ENCODE measurements at places on chromosomes 16 and 17.

GRCh38 chr17:20200016-20200795, 191.0 kb downstream of the SPECC1 start:
- no peak for DNase-seq

GRCh38 chr17:37787055-37787757, 42.3 kb upstream of the HNF1B start:
- no peak for DNase-seq

DNA sequence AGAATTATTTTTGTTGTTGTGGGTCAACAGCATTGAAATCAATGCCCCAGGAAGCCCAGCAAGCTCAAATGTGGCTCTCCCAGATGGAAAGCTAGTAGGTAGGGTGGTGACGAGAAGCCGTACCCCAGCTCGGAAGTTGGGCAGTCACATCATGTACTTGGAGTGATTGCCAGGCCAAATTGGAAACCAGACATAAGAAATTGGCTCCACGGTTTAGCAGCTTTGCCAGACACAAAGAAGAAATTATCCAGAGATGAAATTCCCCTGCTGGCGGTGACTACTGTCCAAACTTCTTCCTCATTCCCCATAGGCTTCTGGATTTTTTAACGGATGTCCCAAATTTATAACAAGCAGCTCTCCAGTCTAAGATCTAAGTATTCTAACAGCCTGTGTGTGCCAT, 95.9 kb downstream of the OR1D5 start:
- no peak for DNase-seq

- no peak for DNase-seq
These were observed 18.9 kb upstream of the WDR45B start for GRCh38 chr17:82666931-82667667.

DNA sequence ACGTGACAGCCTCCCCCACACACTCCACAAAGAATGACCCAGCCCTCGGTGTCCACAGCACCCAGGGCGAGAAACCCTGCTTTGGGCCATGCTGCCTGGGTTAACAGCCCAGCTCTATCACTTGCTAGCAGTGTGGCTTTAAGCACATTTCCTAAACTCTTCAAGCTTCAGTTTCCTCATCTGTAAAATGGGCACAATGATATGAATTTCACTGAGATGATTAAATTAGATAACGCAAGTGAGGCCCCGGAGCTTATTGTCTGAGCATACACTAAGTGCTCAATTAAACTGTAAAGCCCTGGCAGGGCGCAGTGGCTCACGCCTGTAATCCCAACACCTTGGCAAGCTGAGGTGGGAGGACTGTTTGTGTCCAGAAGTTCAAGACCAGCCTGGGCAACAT, 79.4 kb downstream of the LITAF start:
- no peak for DNase-seq

DNA sequence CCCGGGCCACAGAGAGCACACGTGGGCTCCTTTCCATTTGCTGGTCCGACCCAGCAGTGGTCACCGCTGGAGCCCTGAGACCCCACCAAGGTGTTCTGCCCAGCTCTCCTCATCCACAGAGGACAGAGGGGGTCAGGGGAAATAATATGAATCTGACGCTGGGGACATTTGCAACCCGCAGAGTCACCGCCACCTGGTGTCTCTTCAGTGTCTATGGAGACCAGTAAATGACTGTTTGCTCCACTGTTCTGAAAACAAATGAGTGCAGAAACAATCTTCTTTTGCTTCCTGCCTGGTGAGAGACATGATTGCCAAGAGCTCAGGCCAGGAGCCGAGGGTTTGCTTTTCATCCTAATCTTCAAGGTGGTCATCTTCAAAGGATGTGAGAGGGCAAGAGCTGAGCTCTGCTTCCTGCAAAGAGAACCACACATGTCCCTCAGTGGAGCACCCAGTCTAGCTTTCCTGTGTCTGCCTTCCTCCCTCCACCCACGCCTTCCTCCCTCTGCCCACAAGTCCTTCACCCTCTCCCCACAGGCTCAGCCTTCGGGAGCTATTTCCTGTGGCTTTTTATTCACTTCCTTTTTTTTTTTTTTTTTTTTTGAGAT, 14.7 kb upstream of the KLHDC4 start:
- DNase-seq = peak; percentile 36

DNA sequence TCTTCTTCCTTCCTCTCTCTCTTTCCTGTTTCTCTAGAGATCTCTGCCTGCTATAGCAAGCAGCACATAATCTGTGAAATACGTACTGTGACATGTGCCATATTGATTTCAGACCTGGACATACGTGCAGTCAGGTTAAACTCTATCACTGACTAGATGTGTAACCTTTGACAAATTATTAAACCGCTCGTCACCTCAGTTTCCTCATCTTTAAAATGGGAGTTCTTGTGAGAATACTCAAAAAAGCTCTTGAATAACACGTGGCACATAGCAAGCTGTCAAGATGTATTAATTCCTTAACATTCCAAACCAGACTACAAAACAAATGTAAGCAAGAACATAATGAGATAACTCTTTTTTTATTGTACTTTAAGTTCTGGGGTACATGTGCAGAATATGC, 170.0 kb downstream of the PHKB start:
- DNase-seq = no peak

DNA sequence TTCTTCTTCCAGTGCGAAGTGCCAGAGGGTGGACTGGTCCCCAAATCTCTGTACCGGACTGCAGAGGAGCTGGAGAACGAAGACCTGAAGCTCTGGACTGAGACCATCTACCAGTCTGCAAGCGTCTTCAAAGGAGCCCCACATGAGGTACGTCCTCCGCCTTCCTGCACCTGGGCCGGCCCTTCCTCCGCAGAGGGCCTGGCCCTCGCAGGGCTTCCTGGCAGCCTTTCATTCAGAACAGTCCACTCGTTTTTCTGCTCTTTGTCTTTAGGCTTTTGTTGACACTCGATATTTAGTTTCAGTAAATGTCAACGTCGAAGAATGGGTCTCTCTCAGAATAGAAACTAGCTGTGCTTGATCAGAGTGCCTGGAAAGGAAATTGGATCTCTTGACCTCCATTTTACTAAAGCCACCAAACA, 68.6 kb downstream of the SEC14L1 start:
- no peak for DNase-seq

GRCh38 chr16:5508371-5508770, 410.8 kb upstream of the EEF2KMT start:
- DNase-seq = no peak

DNA sequence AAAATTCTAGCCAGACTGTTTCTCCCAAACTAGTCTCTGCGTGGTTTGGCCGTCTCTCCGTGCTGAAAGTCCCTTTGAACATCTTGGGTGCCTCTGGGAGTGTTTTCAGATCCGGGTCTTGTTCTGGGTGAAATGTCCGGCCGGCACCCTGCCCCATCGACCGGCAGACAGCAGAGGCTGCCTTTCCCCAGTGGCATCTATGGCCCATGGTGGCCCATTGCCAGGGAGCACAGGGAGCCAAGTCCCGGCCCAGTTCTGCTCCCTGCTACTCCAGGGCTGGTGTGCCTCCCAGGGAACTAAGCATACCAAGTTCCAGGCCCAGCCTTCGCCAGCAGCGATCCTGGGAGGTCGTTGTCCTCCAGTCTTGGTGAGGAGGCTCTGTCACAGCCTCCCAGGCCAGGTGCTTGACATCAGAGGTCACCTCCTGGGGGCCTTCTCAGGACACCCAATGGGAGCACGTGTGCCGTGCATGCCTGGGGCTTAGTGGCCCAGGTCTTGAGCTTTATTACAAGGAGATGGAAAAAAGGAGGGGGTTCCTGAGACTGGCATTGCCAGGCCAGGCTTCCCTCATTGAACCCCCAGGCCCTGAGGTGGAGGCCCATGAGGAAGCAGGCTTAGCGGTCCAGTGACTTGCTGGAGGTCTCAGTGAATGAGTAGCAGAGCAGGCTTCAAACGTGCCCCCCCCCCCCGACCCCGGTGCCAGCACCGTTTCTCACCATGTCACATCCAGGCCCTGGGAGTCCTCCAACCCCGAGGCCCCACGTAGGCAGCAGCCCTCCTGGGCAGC, 54.0 kb downstream of the PGS1 start:
- no peak for DNase-seq

GRCh38 chr16:64409783-64410210, 712.1 kb downstream of the CDH11 start:
- no peak for DNase-seq

GRCh38 chr16:67801241-67801640, 5.1 kb downstream of the RANBP10 start:
- no peak for DNase-seq

DNA sequence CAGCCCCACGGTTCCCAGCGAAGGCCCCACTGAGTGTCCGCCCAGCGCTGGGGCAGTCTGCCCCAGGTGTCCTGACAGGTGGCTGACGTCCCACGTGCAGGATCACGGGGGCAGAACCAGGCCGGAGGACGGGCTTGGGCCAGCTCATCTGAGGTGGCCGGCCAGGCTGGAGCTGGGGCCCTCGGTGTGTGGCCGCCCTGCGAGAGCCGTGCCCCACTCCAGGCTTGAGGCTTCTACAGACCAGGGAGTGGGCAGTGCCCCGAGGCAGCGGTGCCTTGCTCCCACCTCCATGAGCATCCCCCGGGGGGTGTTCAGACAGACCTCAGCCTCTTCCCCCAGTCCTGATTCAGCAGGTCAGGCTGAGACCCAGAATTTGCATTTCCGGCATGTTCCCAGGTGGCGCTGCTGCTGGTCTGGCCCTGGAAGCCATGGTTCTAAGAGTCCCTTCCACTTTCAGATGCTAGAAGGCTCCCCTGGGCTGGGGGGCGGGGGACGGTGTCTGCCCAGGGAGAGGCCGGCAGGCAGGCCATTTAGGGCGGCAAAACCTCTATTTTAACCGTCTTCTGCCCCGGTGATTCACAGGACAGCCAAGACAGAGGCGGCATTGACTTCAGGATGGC, 35.4 kb upstream of the PABPN1L start:
- no peak for DNase-seq

- no peak for DNase-seq
These were observed 518.6 kb upstream of the WSB1 start for GRCh38 chr17:26775219-26775822.

DNA sequence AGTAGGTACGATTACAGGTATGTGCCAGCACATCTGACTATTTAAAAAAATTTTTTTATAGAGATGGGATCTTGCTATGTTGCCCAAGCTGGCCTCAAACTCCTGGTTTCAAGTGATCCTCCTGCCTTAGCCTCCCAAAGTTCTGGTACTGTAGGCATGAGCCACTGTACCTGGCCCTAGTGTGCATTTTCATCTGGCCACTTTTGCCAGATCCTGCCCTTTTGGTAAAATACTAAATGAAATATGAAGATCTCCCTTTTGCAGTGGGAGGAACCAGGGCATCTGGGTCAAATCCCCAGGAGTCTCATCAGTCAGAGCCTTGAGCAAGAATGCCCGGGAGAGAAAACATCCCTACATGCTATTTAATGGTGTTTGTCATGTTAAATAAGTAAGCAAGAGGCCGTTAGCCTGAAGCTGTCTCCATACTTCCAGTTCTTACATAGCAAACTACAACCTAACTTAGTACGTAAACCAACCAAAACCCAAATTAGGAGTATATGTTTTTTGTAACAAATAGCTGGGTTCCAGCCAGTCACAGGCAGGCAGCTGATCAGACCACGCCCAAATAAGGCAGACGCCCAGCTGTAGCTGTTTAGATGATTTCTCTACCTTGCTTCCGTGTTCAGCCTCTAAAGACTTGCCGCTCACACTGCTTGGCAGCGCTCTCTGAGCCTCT, 46.5 kb upstream of the CLEC18A start:
- no peak for DNase-seq

DNA sequence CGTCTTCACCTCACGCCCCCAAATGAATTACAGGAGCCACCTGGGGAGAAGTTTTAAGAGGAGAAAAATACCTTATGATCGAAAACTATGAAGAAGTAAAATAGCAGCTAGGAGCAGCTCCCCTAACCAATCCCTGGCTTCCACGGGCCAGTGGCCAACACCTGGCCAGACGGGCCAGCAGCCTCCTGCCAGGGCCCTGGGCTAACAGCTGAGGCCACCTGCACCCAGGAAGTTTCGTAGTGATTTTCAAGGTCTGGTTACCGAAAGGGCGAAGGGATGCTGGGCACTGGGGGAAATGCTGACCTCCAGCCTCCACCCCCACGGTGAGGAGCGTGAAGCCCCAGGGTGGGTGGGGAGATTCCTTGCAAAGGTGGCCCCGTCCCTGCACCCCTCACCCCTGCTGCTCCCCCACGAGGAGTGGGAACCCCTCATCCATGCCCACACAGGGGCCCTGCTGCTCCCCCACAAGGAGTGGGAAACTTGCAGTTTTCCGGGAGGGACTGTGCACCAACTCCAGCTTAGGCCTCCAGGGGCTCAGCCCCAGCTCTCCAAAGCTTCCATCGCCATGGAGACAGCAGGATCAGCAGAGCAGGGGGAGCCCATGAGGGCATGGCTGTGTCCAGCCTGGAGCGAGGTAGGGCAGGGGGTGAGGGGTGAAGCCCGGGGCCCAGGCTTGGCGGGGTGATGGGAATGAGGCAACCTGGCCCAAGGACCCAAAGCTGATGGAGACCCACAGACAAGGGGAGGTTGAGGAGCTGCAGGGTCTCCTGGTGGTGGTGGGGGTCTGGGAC, 31.9 kb upstream of the ACSF3 start:
- DNase-seq = no peak

- no peak for DNase-seq
These were observed 1.4 kb upstream of the ABR start for GRCh38 chr17:1180958-1181752.

GRCh38 chr17:82729479-82730260, 5.7 kb upstream of the FN3K start:
- no peak for DNase-seq

GRCh38 chr16:8928467-8928957, 35.2 kb downstream of the USP7 start:
- no peak for DNase-seq

DNA sequence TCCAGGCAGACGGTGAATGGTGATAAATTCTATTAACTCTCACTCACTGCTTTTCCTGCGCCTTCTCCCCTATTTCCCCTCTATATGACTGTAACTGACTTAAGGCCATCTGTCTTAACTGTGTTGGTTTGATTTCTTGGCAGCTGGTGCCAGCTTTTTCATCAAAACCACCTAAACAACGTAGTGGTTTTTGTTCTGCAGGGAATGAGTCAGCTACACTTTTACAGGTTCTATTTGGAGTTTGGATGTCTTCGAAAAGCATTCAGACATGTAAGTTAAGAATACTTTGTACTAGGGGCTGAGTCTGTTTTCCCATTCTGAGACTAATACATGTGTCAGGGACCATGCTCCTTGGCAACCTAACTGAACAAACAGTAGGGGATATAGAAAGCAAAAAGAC, 8.5 kb downstream of the REXO5 start:
- no peak for DNase-seq

DNA sequence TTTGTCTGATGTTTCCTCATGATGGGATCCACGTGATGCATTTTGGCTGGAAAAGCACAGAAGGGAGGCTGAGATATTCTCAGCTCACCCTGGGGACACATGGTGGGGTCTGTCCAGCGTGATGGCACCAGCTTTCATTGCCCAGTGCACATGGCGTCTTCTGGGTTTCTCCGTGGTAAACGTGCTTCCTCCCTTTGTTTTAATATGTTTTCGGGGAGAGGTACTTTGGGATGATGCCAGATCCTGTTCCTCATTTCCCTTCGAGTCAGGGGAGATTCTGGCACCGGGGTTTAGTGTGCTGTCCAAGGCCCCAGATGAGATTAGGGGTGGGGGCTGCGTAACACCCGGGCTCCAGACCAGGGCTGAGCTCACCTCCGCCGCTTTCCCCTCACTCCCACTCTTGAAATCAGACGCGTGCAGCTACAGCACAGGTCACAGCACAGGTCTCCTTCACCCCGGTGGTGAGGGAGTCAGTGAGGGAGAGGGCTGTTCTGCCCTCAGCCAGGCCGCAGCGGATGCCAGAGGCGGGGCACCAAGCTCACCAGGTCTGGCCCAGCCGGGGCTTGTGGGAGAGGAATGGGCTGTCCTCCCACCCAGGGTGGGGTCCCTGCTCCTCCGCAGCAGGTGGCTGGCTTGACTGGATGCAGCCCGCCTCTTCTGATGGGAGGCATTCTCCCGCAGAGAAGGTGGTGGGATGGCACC, 33.9 kb downstream of the COX4I1 start:
- no peak for DNase-seq

- no peak for DNase-seq
These were observed 20.8 kb downstream of the CHMP1A start for GRCh38 chr16:89636663-89637062.

Data from stimulated activated CD8-positive, alpha-beta memory T cell treated with anti-CD3 and anti-CD28 coated beads, Interleukin-7, amount 100 ng/mL, for 4 hours (primary cell).